G401 (cell line): ENCODE measurements at places on chromosomes 7 and 10. TPM values are rescaled to one million over a fixed set of nuclear protein-coding genes. Genes with fewer than 3 reads are reported as not detected.

The WDFY4 gene
- not detected in 2 replicates for total RNA-seq

The CAPZA2 gene
- 143 and 193 TPM in 2 replicates for total RNA-seq

The LIPM gene
- total RNA-seq, result not detected in 2 replicates

The ACTR3C gene
- total RNA-seq, result 0.68 and 0.98 TPM in 2 replicates

The OR2A5 gene
- total RNA-seq, result not detected in 2 replicates

The SLC25A28 gene
- 19.1 and 29.9 TPM in 2 replicates for total RNA-seq

The LRRC4 gene
- 0.10 and 0.12 TPM in 2 replicates for total RNA-seq

The DMTF1 gene
- total RNA-seq, result 39.3 and 44.7 TPM in 2 replicates

The SYT15B gene
- total RNA-seq, result 0.06 TPM in 1 of 2 replicates, not detected in the other

The MACROH2A2 gene
- 83.1 and 100 TPM in 2 replicates for total RNA-seq

The GIMAP7 gene
- total RNA-seq, result not detected in 2 replicates

The CALHM3 gene
- total RNA-seq, result not detected in 2 replicates

The ASZ1 gene
- not detected in 2 replicates for total RNA-seq

The PRKG1 gene
- total RNA-seq, result 68.3 and 136 TPM in 2 replicates

The SLC29A3 gene
- 3.3 and 3.4 TPM in 2 replicates for total RNA-seq

The JAZF1 gene
- not detected in 2 replicates for total RNA-seq

The GPR15LG gene
- not detected in 2 replicates for total RNA-seq

The GIMAP2 gene
- not detected in 2 replicates for total RNA-seq
